ENCODE measurements at places on chromosomes 5 and 9.

DNA sequence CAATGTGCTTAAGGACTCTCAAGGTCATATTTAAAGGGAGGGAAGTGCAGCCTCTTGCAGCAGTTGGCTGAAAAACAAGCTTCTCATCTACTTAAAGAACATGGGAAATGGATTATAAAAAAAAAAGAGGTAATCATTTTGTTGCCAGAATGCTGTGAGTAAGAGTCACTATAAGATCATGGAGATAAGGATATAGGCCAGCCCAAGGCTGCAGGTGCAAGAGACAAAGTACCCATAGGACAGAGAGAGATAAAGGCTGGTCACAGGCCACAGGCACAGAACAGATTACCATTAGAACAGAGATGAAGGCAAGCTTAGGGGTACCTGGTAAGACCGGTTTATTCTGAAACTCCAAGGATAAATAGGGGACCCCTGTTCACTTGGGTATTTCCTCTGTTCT, 70.5 kb downstream of the CDKN2A start:
- DNase-seq, result no peak

DNA sequence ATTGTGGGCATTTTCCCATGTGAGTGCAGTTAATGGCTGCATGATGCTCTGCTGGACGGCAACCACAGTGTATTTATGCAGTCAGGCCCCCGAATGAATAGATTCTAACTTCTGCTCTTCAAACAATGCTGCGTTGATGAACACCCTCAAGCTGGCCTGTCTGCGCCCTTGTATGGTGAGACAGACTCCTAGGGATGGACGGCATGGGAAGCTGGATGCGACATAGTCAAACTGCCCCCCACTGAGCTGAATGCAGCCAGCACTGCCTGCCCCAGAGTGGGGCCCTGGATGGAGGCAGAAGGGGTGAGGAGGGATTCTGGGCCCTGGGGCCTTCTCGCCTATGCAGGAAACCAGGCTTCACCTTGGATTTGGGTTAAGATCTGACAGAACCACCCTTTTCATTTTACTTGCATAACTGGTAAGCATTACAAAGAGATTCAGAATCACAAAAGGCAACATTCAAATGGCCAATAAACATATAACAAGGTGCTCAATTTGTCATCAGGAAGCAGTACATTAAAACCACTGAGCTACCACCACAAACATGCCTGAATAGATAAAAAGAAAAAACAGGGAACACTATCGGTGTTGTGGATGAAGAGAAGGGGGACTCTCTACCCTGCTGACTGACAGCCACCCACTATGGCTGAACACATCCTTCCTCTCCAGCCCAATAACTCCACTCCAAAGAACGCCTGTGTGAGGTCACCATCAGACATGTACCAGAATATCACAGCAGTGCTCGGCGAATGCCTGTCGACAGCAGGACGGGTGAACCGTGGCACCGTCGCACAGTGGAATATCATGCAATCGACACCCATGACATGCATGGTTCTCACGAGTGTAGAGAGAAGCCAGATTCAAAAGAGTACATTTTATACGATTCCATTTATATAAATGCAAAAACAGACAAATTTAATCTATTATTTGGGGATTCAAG, 79.1 kb downstream of the RAPGEF1 start:
- DNase-seq, result no peak

- DNase-seq, result no peak
Measured at GRCh38 chr5:127938746-127939145, 144.8 kb upstream of the SLC12A2 start.

GRCh38 chr5:117133198-117133597, 558.6 kb upstream of the SEMA6A start:
- no peak for DNase-seq

DNA sequence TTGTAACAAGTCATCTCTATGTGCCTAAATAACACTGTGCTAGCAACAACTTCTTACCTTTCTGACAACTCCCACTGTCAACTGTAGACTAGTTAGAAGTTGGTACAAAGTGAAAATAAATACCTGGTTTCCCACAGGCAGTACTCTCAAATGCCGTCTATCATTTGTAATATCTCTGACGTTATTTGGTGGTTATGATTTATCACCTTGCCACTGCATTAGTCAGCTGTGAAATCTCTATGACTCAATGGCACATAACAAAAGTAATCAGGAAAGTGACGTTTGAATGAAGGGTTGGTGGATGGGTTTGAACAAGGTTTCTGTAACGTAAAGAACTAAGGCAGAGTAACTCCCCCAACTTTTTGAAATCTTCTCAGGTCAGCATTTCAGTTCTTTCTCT, 592.3 kb downstream of the MAT2B start:
- DNase-seq, result no peak

- DNase-seq, result no peak
Measured at GRCh38 chr5:135155616-135156214, 121.7 kb upstream of the PITX1 start.

GRCh38 chr5:55307383-55308253, at the start of the genes DHX29 and MTREX:
DHX29 (minus strand) TSS chr5:55307694; CDS start chr5:55307573, 121 bp downstream.
MTREX (plus strand) TSS chr5:55307989; CDS start chr5:55308014, 25 bp downstream.
- DNase-seq, result peak; percentile 89

DNA sequence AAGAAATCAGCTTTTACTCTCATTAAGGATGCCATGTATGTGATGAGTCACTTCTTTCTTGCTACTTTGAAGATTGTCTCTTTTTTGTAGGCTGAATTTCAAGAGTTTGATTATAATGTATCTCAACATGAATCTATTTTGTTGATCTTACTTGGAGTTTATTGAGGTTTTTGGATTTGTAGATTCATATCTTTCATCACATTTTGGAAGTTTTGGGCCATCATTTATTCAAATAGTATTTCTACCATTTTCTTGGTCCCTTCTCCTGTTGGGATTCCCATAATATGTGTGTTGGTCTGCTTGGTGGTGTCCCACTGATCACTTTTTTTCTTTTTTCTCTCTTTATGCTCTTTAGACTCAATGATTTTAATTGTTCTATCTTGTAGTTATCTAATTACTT, 116.3 kb downstream of the CNTLN start:
- DNase-seq, result no peak

DNA sequence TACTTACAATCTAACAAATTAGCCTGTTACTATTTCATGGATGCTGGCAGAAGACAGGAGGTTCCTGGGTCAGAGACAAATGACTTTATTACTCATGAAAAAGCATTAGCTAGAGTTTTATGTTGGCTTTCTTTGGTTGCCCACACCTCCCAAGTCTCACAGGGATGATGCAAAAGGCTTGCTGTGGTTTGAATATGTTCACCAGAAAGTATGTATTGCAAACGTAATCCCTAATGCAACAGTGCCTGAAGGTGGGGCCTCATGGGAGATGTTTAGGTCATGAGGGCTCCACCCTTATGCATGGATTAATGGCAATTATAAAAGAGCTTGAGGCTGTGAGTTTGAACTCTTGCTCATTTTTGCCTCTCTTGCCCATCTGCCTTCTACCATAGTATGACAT, 28.5 kb downstream of the DPYSL3 start:
- no peak for DNase-seq

DNA sequence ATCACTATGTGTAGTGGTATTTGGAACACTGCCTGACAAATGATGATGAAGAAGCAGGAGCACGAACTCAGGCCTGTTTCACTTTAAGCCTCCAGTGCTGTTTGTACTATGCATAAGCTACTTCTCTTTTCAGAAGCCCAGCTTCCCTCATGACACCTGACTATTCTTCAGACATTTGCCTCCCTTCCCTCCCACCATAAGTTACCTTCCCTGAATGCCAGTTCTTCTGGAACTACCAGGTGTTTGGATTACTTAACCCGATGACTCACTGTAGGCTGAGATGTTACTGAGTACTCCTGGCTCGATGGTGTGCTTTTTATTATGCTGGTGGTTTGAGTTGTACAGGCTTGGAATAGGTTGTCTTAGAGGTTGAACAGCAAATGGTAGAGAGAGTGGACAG, 180.0 kb downstream of the SPATA31D1 start:
- DNase-seq, result no peak

- DNase-seq, result peak; percentile 28
Measured at GRCh38 chr5:63963080-63963735, 963 bp upstream of the HTR1A start.

DNA sequence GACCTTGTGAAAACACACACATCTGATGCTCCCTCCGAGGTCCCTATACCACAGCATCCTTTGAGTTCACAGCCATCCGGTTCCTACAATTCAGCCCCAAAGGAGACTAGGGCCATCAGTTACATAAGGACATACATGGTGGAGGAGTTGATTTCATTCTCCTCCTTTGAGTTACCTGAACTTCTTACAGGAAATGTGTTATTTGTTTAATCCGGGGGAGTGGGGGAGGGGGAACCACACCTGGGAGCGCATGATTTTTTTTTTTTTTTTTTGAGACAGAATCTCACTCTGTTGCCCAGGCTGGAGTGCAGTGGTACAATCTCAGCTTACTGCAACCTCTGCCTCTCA, 30.7 kb downstream of the SEMA4D start:
- DNase-seq, result no peak

- DNase-seq, result no peak
Measured at GRCh38 chr5:80736730-80737129, 81.9 kb upstream of the DHFR start.

DNA sequence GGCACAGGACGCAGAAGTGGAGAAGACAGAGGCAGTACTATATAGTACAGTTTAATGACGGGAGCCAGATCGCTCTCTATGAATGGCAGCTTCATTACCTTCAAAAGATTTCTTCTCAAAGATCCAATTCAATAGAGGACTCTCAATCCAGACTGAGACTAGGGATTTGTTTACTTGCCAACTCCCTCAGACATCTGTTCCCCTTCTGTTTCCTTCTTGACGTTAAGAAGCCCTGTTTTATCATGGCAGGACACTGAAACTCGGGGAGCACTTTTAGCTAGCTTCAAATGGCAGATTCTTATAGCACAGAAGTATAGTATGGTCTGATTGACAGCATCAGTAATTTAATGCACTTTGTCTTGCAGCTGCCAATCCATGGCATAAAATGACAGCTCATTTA, 747.3 kb upstream of the C9orf72 start:
- DNase-seq, result no peak

- no peak for DNase-seq
Measured at GRCh38 chr5:54670281-54670680, 152.7 kb downstream of the SNX18 start.

DNA sequence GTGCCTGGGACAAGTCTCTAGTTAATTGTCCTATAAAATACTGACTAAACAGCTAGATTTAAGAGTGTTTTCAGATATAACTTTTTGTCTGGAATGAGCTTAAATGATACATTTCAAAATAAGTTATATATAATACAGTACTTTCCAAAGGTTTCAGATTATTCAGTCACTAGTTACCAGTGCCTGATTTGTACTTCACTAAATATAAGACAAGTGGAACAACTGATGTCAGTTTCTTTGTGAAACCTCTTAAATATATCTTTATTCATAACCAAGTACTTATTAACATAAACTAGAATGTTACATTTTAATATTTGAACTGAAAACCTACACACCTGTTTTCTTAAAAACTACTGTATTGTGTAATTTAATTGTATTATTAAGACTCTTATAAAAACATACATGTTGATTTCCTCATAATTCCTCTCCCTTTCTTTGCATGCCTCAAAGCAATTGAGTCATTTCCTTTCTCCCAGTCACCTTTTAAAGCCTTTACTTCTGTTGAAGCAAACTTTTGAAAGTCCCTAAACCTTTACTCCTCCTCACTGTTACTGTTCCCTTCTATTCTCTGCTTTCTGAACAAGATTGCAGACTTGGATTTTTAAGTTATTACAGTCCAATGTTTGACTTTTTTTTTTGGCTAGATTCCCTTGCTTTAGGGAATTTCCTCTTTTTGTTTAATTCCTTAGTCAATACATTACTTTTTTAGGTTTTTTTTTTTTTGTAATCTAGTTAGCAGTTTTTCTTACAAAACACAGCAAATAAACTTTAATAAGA, 8.7 kb upstream of the SEMA6A start:
- DNase-seq, result no peak

DNA sequence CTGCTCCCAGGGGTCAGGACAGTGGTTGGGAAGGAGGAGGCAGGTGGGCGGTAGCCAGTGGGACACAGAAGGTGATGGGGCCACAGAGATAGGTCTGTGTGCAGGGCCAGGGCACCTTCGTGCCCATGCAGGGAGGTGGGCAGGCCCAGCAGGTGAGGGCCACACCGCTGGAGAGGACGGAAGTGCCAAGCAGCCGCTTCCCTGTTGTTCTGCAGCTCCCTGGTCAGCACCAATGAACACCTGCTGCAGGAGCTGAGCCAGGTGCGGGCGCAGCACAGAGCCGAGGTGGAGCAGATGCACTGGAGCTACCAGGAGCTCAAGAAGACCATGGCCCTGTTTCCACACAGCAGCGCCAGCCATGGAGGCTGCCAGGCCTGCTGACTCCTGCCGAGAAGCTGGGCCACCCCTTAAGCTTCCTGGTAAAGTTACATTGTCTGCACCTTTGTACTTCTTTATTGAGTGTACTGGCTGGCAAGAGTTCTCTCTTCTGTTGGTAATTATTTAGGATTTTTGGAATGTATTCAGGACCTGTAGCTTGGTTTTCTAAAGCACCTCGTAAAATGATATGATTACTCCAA, 40.3 kb downstream of the TPPP start:
- DNase-seq, result no peak

GRCh38 chr5:123155446-123155960, 66.5 kb downstream of the PRDM6 start:
- no peak for DNase-seq

GRCh38 chr5:74446725-74447241, 193.7 kb downstream of the ENC1 start:
- DNase-seq, result no peak

GRCh38 chr9:85064811-85065371, 395.4 kb downstream of the NTRK2 start:
- DNase-seq, result no peak

GRCh38 chr5:83472508-83473345, 1.2 kb downstream of the VCAN start:
- DNase-seq, result peak; percentile 5
